ENCODE measurements at places on chromosomes 5 and 9.

GRCh38 chr5:142661957-142662356 is 23.9 kb downstream of the FGF1 start:
- no peak for DNase-seq

DNA sequence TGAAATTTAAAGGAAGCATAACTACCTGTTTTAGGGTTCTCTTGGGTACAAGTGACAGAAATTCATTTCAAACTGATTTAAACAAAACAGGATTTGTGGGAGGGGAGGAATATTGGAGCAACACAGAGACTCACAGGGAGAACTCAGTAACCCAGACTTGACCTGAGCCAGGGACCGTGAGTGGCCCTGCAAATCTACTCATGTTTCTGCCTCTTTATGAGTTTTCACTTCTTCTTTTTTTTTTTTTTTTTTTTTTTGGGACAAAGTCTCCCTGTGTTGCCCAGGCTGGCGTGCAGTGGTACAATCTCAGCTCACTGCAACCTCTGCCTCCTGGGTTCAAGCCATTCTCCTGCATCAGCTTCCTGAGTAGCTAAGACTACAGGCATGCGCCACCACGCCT is 405.6 kb upstream of the ZNF608 start:
- DNase-seq: no peak

DNA sequence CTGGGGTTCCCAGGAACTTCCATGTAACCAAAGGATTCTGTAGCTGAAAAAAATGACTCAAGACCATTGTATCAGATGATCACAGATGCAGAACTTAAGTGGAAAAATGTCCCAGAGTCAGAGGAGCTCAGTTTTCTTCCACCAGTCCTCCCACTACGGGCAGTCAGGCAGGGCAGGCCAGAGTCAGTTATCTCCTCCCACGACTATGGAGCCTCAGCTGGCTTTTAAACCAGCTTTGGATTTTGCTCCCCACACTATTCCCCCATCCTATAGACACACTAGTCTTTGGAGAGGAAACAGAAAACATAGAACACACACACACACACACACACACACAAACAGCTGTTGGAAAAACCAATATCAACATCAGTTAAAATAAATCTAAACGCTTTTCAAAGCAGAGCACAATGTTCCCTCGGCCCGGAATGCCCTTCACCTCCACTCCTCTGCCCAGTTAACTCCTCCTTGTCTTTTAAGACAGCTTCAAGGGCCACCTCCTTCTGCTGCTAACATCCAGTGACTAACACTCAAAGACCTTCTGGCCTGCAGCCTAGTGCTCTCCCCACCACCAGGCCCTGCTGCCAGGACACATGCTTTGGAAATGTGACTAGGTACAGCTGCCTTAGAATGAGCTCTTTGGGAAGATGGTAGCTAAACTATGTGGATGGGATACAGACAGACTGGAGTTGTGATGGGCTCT is 56.8 kb downstream of the NIPAL4 start:
- DNase-seq: no peak

DNA sequence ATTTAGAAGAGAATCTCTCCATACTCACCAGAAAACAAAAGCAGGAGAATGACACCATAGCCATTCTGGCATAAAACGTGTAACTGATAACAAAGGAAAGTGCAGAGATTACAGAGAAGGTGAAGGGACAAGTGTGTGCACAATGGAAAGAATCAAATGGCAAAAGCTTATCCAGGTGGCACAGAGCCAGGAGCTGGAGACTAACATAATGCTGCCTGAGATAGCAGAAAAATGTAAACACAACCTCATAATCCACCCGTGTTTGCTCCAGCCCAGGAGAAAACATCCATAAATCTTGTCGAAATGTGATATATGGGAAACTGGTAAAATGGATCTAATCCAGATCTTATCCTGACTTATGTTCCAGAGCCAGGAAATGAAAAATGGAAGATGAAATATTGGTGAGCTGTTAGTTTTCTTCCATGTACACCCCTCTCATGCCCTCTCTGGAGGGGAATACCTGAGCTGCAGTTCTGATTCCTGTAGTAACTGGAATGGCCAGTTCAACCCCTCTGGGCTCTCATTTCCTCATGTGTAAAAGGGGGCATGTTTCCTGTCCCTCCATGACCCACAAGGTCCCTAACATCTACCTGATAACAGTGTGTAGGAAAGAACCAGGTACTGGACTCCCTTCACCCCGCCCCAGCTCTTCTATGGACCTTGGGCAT is 212.3 kb upstream of the DAPK1 start:
- DNase-seq: no peak

DNA sequence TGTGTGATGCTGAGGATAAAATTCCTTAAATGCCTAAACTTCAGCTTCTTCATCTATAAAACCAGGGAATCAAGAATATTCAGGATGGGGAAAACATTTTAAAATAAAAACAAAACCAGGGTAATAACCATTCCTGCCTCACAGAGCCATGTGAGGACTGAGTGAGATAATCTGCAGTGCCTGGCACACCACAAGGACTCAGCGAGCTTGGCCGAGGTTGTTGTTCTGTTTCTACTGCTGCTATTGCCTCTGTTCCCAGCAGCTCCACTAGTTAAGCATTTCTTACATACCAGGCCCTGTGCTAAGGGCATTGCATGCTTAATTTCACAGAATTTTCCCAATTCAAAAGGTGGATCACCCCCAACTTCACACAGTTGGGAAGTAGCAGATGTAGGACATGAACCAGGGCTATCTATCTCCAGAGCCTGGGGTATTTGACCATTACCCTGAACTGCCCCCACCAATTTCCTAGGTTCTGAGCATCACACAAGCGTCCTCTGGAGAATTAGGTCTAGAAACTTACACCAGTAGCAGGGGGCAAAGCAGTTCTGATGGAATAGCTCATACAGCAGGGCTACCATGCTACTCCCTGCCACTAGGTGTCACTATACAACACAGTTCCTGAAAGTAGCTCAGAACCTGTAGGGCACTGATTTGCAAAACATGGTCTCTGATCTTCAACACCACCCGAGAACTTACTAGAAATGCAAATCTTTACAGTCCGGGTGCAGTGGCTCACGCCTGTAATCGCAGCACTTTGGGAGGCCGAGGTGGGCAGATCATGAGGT is 74.3 kb downstream of the LRSAM1 start:
- no peak for DNase-seq

DNA sequence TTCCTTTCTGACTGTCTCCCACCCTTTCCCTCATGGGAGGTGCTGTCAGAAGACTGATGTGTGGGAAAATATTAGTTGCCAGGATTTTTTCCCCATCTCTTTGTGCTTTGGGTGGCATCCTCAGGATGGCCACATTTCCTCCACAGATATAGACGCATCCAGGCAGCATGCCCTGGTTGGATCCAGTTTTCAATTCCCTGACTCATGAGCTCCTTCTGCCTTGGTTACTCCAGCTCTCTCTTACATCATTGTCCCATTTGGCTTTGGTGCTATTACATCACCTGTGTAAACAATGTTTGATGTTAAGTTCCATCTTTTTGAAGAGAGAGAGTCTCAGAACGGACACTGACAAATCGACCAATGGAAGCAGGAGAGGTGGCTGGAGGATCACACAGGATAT is 302.5 kb downstream of the CDH18 start:
- DNase-seq: no peak

DNA sequence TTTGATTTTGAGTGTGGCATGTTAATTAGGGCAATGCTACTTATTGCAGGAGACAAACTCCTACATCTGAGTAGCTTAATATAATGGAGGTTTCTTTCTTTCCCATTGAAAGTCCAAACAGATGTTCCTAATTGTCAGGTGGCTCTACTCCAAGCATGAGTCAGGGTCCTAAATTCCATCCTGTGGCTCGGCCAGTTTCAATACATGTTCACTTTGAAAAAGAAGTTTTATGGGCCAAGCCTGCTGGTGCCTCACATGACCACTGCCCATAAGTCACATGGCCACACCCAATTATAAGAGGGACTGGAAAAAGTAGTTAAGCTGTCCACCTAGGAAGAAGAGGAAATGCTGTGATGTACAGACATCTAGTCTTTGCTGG is 170.4 kb downstream of the ARRDC3 start:
- DNase-seq: no peak

GRCh38 chr5:41843456-41844370 is 26.5 kb downstream of the OXCT1 start:
- DNase-seq: no peak

- DNase-seq: no peak
Observed at GRCh38 chr5:139314276-139314675, 20.7 kb downstream of the MATR3 start.
